ENCODE measurements at places on chromosomes 7 and 10. TPM values are rescaled to one million over a fixed set of nuclear protein-coding genes. Genes with fewer than 3 reads are reported as not detected.

PSD gene
- total RNA-seq: 7.5 TPM

ARHGAP22 gene
- total RNA-seq: 1.1 TPM

- DNase-seq: no peak
Observed at GRCh38 chr10:131697476-131698128, 203.2 kb upstream of the PPP2R2D start.

- no peak for DNase-seq
Observed at GRCh38 chr10:92014620-92015019, 91.0 kb downstream of the BTAF1 start.

DNA sequence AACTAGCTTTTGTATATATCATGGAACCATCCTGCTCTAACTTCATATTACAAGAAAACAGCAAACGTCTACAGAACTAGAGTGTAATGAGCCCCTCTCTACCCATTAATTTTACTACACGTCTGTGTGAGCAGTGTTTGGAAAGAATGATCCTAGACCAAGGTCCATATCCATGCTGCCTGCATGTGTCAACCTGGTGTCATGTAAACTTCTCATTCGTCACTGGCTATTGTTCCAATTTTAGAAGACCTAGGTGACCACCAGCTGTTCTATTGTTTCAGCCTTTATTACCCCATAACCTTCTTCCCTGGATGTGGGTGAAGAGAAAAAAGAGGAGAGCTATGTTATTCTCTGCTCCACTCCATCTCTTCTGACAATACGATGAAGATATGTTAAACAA, 77.1 kb downstream of the CREM start:
- DNase-seq: no peak

- no peak for DNase-seq
Observed at GRCh38 chr10:110750931-110751330, 106.8 kb downstream of the RBM20 start.

DNA sequence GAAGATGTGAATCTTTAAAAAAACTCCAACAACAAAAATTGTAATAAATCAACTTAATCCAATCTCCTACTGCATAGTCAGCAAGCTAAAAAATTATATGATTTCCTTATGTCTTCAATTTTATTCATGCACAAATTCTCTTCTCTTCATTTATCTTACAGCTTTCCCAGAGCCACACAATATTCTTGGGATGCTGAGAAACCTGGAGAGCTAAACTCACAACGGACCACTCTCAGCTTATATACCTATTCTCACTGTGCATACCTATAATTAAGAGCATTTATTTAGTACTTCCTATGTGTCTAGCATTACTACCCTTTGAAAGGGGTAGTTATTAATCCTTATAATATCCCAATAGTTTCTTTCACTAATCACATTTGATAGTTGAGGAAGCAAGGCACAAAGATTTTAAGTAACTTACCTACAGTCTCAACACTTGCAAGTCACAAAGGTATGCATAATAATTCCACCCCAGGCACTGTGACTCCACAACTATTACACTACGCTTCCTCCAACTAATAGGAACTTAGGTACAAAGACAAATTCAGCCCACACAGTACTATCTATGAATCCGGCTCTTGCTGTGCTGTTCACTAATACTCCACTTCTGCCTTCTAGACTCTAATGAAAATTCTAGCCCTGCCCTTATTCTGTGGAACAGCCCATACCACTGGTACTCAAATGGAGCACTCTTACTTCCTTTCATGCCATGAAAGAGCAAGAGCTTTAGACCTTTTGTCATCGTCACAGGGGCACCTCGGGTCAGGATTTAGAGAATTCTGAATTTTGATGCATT, 5.1 kb downstream of the CCDC71L start:
- no peak for DNase-seq

GRCh38 chr7:42272793-42273665, 36.0 kb upstream of the GLI3 start:
- no peak for DNase-seq

GRCh38 chr7:127873715-127874636, 157.3 kb downstream of the LRRC4 start:
- no peak for DNase-seq

DNA sequence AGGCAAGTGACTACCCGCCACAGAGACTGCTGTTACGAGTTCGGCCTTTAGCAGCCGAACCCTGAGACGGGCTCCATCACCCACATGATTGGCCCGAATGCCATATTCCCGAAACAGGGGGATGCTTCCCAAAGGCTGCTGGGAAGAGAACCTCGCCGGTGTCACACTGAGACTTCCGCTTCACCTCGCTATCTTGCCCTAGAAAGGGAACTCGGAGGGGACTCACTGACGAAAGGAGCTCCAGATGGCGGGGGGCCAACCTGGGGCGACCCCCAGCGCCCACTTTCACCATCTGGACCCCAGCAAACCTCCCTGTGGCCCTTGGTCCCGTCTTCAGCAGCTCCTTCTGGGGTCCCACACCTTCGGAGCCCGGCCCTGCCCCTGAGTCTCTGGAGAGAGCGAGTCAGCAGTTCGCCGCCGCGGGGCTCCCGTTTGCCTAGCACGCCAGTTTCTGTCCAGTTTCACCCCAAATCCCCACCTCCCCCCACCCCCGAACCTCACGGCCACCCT, 529 bp downstream of the HPS1 start:
- no peak for DNase-seq
